ENCODE measurements at places on chromosomes 7 and 10. TPM values are rescaled to one million over a fixed set of nuclear protein-coding genes. Genes with fewer than 3 reads are reported as not detected.

CFAP43 gene
- total RNA-seq, result 0.75 TPM

RSBN1L gene
- 8.7 TPM for total RNA-seq

COL13A1 gene
- 1.7 TPM for total RNA-seq

GJD4 gene
- not detected for total RNA-seq

TDRD1 gene
- total RNA-seq, result not detected

FAM237B gene
- total RNA-seq, result not detected

ADAM12 gene
- total RNA-seq, result 30.0 TPM

GDF10 gene
- total RNA-seq, result not detected

DNAJC12 gene
- total RNA-seq, result 3.0 TPM

All from kidney epithelial cell (primary cell).